ENCODE measurements at places on chromosomes 3 and 15.

DNA sequence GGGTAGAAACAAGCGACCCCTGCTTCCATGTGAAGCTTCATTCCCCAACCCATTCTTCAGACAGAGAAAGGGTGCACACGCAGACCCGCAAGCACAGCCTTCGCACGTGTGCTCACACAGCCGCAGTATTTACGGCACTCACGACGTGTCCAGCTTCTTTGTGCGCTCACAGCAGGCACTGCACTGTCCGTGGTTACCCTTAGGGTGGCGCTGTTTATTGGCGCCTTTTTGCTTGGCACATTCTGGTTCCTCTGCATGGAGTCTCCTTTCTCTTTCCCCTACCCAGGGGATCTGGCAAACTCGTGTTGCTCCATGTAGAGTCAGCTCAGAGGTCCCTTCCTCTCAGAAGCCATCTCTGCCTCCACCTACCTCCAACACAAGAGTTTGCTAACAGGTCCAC, 115.1 kb downstream of the SLCO3A1 start:
- DNase-seq, result no peak

- DNase-seq, result no peak
These were observed 341.5 kb downstream of the ROBO2 start for GRCh38 chr3:77381431-77381830.

- peak; percentile 60 for DNase-seq
These were observed 217.0 kb upstream of the ICE2 start for GRCh38 chr15:60695713-60696522.

DNA sequence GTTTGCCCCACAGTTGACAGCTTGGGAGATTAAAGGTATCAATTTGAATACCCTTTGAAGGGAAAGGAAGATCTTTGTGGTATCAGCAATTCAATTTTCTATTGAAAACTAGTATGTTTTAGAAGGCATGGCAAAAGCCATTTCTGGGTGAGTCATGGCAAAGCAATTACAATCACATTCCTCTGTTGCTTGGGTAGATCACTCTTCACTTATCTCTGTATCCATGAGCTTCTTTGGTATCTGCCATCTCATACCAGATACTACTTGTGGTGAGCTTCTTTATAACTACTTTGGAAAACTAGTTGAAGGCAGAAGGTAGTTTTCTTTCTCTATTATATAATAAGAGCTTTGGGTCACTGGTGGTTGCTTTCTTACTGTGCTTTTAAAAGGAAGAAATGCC, 28.3 kb upstream of the LSAMP start:
- no peak for DNase-seq

DNA sequence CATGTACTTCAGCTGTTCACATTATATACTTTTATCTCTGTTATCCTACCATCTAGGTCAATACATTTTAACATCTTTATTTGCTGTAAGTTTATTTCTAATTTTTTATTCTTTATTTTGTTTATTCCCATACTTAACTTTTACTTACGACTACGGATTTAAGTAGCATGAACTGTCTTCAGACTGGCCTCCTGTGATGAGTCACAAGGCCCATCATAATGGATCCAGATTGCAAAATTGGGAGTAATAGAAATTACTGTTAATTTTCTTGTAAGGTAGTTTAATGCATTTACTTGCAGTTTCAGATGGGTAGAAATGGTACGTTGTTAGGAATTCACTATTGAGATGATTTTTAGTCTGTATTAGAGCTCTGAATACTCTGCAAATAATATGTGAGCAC, 45.9 kb downstream of the PPARG start:
- no peak for DNase-seq

- no peak for DNase-seq
These were observed 8.9 kb downstream of the CFAP20DC start for GRCh38 chr3:59040902-59041301.

GRCh38 chr15:53739651-53740050, 19.8 kb downstream of the WDR72 start:
- DNase-seq, result no peak

DNA sequence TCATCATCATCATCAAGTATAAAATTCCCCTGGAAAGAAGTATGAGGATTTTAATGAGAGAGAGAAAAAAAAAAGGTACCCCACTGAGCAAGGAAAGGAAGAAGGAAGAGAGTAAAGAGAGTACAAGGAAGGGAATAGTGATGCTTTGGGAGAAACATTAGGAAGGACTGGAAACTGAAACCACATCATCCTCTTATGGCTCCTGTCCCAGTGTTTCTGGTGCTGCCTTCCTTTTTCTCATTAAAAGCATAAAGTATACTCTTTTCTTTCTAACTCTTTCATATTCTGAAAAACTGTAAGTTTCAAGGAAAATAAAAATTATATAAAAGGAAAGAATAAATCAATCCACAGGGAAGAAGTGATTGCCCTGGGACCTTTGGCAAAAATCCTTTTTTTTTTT, 616.4 kb upstream of the CBLB start:
- DNase-seq, result no peak

Measured in stimulated activated CD8-positive, alpha-beta memory T cell treated with anti-CD3 and anti-CD28 coated beads, Interleukin-4, amount 100 ng/mL, for 4 hours (primary cell).